NK-92 treated with Interleukin-12 subunit alpha and Interleukin-12 subunit beta, amount 100 ng/mL, for 24 hours (cell line): ENCODE measurements at places on chromosomes 16 and 17.

GRCh38 chr16:53022374-53022773 is 30.3 kb downstream of the CHD9NB start:
- DNase-seq: peak; percentile 2

DNA sequence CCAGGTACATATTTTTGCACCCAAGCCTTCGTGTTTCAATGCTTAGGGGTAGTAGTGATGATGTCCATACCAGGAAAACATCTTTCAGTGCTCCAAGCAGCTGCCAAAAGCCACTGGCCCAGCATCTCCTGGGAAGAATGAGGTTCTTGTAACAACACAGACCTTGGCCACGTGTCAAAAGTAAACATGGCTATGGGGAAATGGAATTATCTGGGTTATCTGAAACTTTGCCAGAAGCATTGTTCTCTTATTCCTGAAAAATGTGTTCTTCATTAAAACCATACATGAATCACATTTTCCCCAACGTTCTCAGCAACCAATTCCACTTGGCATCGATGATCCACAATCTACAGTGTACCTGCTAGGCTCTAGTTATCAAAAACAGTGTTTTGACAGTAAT is 524.2 kb upstream of the EEF2KMT start:
- no peak for DNase-seq

DNA sequence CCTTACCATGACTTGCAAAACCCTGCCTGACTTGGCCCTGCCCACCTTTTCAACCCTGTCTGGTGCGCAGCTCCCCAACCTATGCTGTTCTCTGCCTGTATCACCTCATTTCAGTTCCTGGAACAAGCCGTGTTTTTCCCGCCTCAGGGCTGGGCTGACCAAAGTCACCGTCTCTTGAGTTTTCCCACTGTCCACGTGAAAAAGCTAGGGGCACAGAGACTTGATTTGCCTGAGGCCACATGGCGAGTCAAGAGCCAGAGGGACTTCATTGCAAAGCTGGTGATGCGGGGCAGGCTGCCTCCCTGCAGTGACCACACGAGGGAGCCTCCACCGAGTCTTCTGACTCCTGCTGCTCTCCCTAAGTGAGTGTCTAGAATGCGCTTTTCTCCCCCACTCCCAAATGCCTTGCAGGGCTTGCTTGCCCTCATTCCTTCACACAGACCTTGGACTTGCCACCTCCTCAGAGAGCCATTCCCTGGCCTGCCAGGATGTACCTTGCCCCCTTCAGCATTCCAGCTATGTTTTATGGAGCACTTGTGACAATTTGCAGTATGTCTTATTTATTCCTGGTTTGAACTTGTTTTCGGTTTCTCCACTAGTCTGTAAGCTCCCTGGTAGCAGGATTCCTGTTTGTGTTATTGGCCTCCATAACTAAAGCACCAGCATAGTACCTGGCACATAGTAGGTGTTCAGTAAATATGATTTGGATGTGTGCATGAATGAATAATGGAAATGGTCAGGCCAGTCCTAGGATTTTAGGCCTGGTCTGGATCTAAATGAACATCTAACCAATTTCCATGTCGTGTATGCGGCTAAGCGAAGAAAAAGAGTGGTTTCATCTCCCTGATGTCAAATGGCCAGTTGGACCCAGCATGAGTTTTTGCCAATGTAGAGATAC is 252.3 kb downstream of the SNX29 start:
- no peak for DNase-seq

- no peak for DNase-seq
Observed at GRCh38 chr17:59284317-59284716, 47.1 kb upstream of the YPEL2 start.

GRCh38 chr16:82024316-82024715 is 10.7 kb upstream of the HSD17B2 start:
- no peak for DNase-seq
